ENCODE measurements at places on chromosomes 1 and 21.

DNA sequence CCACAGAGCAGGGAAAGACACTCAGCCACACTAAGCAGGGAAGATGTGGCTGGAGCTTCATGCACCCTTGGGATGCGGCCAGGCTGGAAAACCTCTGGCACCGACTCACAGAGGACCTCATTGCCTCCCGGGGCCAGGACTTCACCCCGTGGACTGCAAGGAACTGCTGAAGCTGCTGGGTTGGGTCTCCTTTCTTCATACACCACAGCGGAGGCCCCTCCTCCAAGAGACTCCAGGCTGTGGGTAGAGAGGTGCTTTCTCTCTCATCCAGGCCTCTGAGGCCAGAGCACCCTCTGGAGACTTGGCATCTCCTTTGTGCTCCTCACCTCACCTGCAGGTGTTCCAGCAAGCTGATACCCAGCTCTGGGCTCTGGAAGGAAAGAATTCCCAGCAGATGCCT, 76.0 kb upstream of the EDN2 start:
- DNase-seq, result no peak

GRCh38 chr1:39061951-39062350, 35.8 kb downstream of the NDUFS5 start:
- DNase-seq, result peak; percentile 45

DNA sequence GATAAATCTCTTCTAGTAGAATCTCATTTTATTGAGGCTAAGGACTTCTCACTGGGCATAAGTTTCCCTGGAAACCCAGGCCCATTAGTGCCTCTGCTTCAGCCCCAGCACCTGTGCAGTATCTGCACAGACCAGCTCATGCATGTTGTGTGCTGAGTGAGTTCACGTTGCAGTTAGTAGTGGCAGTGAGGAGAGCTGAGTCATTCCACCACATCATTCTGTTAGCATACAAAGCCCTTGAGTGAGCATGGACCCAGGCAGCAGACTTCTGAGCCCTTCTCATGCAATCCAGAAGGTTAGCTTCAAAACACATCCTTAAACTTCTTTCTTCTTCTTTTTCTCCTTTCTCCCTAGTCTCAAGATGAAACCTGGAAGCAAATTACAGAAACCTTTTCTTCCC, 45.8 kb upstream of the NTPCR start:
- peak; percentile 85 for DNase-seq

DNA sequence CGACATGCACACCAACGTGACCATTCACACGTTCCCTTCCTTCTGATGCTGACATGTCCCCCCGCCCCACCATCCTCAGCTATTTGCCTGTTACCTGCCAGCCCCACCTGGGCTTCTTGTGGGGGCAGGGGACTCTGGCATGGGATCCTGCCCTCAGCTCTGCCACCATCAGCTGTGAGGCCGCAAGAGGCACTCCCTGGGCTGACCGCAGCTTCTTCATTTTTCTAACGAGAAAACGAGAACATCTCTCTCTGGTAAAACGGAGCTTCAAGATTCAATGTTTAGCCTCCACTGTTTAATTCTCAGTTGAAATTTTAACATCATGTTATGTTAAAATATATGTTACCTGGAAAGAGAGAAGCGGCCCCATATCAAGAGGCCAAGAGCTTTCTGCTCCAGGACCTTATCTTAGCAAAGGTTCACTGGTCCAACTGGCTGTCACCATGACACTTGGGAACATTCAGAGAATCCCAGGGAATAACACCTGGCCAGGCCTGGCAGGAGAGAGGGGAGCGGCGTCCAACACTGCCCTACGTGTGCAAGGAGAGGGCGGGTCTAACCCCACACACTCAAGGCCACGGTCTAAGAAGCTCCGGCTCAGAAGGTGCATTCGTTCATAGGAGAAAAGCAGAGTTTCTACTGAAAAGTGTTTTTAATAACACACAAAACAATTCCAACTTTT, 51.3 kb downstream of the HLCS start:
- no peak for DNase-seq

GRCh38 chr1:51666478-51666877, 49.6 kb downstream of the OSBPL9 start:
- DNase-seq, result no peak

GRCh38 chr21:38898422-38899096, 92.8 kb downstream of the ETS2 start:
- DNase-seq, result peak; percentile 77

GRCh38 chr21:36630485-36631206, 68.3 kb upstream of the SIM2 start:
- DNase-seq, result peak; percentile 80

DNA sequence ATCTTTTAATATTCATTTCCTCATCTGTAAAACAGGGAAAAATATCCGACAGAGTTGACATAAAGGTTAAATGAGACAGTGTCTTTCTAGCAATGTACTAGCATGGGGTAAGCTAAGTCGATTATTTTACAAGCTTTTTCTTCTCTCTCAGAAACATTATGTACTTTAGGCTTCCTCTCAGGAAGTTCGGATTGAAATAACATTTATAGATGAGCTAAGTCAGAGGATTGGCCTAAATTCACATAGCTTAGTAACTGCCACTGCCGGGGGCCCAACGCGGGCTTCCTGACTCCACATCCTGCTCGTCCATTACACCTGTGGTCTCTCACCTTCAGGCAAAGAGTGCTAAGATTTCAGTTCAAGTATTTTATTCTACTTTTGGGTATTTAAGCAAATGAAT, 462.3 kb upstream of the NFIA start:
- no peak for DNase-seq

GRCh38 chr1:179583771-179584320, 7.8 kb upstream of the TDRD5 start:
- DNase-seq, result no peak

DNA sequence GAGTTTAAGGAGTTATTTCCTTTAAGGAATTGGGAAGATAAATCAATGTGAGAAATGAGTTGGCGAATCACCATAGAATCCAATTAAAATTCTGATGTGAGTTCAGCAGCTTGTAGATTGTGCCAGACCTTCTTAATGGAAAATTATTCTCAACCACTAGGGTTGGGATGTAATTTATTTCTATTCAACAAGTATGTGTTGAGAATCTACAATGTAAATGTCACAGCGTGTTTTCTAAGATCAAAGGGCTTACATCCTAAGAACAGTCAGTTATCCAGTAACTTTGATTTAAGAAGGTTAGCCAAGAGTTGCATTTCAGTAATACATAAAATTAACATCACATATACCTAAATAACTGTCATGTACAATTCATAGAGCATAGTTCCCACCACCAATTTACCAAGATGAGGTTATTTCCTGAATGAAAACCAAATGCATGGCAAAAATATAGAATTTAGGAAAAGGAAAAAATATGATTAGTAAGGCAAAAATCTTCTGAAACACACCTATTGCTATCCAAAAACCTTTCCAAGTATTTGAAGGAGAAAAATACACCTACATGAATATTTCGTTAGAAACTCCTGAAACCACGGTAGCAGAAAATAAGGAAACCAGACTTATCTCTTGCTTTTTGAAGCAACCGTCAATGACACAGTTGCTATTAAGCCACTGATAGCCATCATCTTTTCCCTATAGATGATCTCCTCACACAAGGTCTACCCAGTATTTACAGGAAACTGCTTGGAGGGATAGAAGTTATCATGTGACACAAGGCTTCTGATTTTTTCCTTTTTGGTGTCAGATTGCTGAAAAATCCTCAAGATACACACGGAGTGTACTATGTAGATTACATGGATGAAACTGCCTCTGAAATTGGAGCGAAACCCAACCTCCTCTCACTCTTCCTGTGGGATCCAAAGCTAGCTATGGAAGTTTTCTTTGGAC, 259.4 kb upstream of the POGK start:
- no peak for DNase-seq

DNA sequence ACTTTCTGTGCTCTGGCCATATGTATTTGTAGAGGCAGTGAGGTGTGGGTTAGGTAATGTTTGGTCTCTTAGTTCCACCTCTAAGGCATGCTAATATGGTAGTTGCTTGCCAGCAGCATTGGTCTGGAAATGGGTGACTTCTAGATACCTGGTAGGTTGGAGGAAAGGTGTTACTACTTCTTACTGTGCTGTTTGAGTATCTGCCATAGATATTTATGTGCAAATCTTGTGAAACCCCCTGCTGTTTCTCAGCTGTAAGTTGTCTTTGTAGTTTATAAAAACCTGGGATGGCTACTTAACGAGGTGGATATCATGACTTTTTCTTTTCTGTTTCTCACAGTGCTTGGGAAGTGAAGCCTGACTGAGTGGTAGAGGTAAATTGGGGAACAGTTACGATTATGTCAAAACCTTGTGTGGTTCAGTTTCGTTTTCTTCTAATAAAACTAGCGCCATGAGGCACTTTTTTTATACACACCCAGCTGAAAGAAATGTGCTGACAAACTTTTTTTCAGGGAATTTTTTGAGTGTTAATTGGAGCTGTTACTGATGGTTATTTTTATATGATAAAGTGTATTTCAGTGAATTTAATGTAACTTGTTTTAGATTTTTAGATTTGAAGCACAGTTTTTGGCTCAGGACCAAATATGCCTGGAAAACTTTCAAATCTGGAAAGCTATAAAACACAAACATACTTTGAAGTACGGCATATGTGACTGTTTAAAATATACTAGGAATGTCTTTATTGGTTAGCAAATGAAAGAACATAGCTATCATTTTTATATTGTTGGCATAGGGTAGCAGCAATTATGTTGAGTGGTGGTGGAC, 42.1 kb downstream of the CAMSAP2 start:
- DNase-seq, result peak; percentile 32

GRCh38 chr1:25711555-25712298, 88.3 kb upstream of the SELENON start:
- DNase-seq, result peak; percentile 74

GRCh38 chr1:208009706-208010444, 99.0 kb upstream of the CD34 start:
- DNase-seq, result no peak

- DNase-seq, result no peak
Observed at GRCh38 chr1:59415881-59416280, 119.0 kb downstream of the FGGY start.

GRCh38 chr1:210792250-210793102, 341.5 kb downstream of the KCNH1 start:
- peak; percentile 68 for DNase-seq

DNA sequence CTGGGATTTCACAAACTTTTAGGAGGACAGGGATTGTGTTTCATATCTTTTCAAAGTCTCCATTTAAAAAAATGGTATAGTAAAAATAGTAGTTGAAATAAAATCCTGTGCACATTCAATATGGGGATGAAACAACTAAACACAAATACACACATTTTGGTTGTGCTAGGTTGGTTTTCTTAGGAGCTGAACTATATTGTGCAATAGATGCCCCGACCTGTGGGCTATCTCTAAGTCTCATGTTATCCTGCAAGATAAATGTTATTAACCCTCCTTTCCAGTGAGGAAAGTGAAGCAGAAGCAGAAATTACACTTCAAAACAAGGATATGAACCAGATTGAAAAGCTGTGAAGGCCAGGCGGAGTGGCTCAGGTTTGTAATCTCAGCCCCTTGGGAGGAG, 1.3 kb upstream of the PLD5 start:
- DNase-seq, result no peak

DNA sequence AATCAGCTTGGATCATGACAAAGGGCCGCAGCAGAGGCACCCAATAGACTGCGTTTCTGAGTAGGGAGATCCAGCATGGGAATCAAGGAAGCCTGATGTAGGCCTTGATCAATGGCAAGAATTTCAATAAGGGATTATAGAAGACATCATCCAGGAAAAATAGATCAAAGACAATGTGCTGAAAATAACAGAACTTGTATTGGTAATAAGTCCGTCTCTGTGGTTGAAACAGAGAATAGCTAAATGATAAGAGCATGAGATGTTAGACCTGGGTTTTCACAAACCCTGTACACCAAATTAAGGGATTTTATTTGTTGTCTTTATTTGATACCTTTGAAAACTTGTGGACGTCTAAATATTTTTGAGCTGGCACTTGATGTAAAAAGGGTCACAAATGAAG, 228.0 kb upstream of the SGIP1 start:
- no peak for DNase-seq

- no peak for DNase-seq
Observed at GRCh38 chr21:32861866-32862265, 90.3 kb upstream of the PAXBP1 start.

GRCh38 chr1:6513320-6513801, 21.9 kb upstream of the PLEKHG5 start:
- no peak for DNase-seq

- no peak for DNase-seq
Observed at GRCh38 chr1:8217011-8217711, 100.8 kb upstream of the SLC45A1 start.

GRCh38 chr1:240998441-240999015, 358.5 kb downstream of the RGS7 start:
- DNase-seq, result no peak

GRCh38 chr1:110218739-110219138, 8.6 kb downstream of the KCNC4 start:
- no peak for DNase-seq

DNA sequence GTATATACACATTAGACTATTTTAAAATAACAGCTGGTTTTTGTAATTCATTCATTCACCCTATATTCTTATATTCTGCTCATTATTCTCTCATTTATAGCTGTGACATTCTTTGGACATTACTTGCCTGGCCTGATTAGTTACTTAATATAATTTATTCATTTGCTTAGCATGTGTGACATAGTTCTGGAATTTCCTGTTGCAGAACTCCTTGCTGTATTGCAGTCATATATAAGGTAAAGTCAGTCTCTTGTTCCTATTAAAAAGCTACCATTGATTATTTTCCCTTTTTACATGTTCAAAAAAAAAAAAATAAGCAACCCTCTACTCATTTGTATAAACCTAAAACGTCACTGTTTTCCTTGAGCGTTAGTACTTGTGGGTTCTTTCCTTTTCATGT, 23.9 kb downstream of the GNAT2 start:
- no peak for DNase-seq

DNA sequence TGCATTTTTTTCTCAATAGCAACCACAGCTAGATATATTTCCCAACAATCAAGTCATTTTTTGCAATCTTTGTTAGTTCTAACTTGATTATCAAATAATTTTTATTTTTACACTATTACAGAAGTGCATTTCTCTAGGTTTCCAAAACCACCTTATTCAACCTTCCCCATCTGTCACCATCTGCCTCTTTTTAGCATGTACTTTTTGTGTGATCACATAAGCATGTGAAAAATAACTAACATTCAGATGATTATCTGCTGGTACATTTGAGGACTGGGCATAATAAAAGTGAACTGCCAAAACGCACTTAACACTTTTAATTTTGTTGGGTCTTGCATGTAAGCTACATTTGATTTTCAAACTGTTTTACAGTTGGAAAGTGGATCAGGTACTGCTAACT, 291.5 kb downstream of the AKT3 start:
- no peak for DNase-seq

GRCh38 chr1:8214501-8215173, 103.3 kb upstream of the SLC45A1 start:
- no peak for DNase-seq

- no peak for DNase-seq
Observed at GRCh38 chr1:40976952-40977690, 2.4 kb upstream of the CTPS1 start.

GRCh38 chr1:206708058-206708457, 23.4 kb downstream of the MAPKAPK2 start:
- no peak for DNase-seq

DNA sequence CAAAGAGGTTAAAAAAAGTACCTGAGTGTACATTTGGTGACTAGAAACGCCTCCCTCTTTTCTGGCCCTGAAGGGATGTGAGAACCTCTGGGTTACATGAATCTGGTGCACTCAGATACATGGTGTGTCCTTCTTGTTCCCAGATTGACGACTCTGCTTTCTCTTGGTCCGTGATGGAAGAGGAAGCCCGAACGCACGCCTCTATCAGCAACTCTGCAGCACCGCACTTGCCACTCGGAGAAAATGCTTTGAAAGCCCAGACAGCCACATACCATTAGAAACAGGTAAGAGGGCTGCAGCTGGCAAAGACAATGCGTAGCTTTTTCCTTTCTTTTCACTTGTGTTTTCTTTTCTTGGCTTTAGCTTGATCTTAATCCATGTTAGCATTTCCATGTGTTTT, 21.1 kb upstream of the ZBTB21 start:
- no peak for DNase-seq
